ENCODE measurements at places on chromosomes 12 and 14.

- peak; percentile 35 for DNase-seq
Measured at GRCh38 chr14:54627540-54628363, 60.8 kb downstream of the SAMD4A start.

DNA sequence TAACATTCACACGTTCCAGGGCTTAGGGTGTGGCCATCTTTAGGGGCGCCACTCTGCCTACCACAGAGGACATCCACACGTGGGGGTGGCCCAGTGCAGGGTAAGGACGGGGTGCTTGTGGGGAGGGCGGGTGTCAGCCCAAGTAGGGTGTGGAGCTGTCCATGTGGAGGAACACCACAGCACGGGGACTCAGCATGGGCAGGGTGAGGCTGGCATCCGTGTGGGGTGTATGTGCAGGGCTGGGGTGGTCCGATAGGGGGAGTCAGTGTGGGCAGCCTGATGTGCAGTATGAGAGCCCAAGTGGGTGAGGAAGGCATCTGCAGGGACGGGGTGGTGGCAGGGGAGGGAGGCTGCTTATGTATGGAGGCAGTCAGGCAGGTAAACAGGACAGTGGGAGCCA is 17.7 kb downstream of the PSMC1 start:
- no peak for DNase-seq

DNA sequence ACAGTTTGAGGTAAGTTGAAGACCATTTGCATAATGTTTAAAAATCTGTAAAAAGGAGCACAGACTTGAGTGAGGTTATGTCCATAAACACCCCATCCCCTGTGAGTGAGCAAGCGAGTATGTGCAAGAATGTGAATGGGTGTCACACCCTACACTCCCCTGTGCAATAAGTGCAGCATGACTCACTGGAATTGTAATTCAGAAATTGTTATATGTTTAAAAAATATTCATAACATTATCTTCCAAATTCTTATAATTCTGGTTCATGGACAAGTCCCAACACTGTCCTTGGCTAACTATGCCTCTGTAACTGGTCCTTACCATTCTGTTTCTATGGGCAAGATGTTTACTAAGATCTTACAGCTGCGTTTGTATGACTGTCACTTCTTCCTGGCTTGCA is 207.8 kb upstream of the FAR2 start:
- DNase-seq, result no peak

DNA sequence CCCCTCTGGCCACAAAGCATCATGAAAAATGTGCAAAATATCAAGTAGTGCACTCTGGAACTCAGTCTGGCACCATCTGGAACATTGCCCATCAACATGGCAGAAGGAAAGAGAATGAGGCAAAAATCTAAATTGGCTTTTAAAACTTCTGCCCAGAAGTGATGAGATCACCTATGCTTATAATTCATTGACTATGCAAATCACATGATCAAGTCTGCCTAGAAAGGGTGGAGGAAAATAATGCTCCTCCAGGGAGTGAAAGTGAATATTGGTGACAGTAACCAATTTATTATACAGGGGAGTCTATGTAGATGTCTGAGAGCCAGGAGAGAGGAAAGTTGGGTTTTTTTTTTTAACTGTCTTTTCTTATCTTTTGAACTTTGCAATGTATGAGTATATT is 73.3 kb upstream of the HIF1A start:
- DNase-seq, result no peak

- DNase-seq, result no peak
Measured at GRCh38 chr14:37844614-37845013, 249.2 kb downstream of the TTC6 start.

GRCh38 chr12:98578821-98579220 is 14.7 kb upstream of the SLC25A3 start:
- no peak for DNase-seq

DNA sequence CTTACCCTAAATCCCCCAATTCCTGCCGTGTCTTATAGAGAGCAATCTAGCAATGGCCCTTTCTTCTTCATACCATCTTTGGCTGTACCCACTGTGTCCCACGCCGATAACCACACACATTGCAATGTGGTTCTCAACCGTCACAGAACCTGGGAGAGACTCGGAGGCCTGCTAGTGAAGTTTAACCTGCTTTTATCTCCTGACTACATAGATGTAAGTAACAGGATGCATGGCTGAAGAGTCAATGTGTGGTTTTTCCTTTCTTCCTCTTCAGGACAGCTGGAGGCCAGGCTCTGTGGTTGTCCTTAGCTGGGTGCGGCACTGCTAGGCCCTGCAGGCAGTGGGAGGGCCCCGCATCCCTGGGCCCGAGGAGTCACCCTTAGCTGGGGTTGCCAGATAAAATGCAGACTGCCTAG is 51.3 kb downstream of the ZNF664 start:
- no peak for DNase-seq

GRCh38 chr12:89827592-89827991 is 119.0 kb upstream of the ATP2B1 start:
- no peak for DNase-seq

DNA sequence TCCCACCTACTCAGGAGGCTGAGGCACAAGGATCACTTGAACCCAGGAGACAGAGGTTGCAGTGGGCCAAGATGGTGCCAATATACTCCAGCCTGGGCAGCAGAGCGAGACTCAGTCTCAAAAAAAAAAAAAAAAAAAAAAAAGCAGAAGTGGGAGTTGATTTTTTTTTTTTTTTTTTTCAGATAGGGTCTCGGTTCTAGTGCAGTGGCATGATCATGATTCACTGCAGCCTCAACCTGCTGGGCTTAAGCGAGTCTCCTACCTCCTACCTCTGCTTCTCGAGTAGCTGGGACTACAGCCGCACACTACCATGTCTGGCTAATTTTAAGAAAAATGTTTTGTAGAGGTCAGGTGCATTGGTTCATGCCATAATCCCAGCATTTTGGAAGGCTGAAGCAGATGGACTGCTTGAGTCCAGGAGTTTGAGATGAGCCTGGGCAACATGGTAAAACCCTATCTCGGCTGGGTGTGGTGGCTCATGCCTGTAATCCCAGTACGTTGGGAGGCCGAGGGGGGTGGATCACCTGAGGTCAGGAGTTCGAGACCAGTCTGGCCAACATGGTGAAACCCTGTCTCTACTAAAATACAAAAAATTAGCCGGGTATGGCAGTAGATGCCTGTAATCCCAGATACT is 16.3 kb upstream of the HSP90AA1 start:
- no peak for DNase-seq

- DNase-seq, result no peak
Measured at GRCh38 chr12:28248555-28249145, 58.4 kb downstream of the CCDC91 start.

Measured in bone marrow (tissue), 2 donors.